Left ventricle myocardium inferior (tissue), 1 donor: ENCODE measurements at places on chromosomes 4 and X.

- peaks cover 7% of the 10 kb centered on the region for H3K27me3 ChIP-seq
- H3K4me3 ChIP-seq, result no peak overlapping the region
- DNase-seq, result no peak
- H3K27ac ChIP-seq, result no peak overlapping the region
Measured at GRCh38 chr4:17771284-17771908, 10.0 kb downstream of the FAM184B start.

GRCh38 chrX:27619975-27620374 lies 29.8 kb downstream of the DCAF8L2 start:
- DNase-seq, result no peak
- H3K4me1 ChIP-seq, result no peaks in the 10 kb centered on the region
- no peak overlapping the region for H3K4me3 ChIP-seq
- no peak overlapping the region for H3K27ac ChIP-seq
- H3K36me3 ChIP-seq, result no peaks in the 10 kb centered on the region

DNA sequence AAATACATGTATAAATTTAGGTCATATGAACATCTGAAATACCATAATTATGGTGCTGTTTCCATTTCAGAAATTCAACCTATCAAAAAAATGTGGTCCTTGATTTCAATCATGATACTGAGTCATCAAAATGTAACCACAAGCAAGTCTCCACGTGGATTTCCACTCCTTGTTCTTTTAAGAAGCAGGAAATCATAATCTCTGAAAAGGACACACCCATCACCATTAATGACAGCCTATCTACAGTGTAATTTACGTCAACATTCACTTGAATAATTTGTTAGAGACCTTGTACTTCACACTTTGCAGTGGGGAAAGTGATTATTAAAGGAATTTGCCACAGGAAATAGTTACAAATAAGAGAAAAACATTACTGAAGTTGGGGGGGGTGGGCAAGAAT lies 17.7 kb upstream of the SLC7A11 start:
- H3K4me3 ChIP-seq, result no peak overlapping the region
- H3K27ac ChIP-seq, result no peak overlapping the region
- no peaks in the 10 kb centered on the region for H3K36me3 ChIP-seq
- no peak for DNase-seq

- peak overlapping the region; percentile 18 for H3K27ac ChIP-seq
Measured at GRCh38 chr4:6873291-6873690, 36.3 kb upstream of the TBC1D14 start.

- H3K27ac ChIP-seq, result no peak overlapping the region
- no peaks in the 10 kb centered on the region for H3K36me3 ChIP-seq
- H3K4me1 ChIP-seq, result no peaks in the 10 kb centered on the region
Measured at GRCh38 chrX:117977526-117977925, 139.1 kb downstream of the KLHL13 start.

DNA sequence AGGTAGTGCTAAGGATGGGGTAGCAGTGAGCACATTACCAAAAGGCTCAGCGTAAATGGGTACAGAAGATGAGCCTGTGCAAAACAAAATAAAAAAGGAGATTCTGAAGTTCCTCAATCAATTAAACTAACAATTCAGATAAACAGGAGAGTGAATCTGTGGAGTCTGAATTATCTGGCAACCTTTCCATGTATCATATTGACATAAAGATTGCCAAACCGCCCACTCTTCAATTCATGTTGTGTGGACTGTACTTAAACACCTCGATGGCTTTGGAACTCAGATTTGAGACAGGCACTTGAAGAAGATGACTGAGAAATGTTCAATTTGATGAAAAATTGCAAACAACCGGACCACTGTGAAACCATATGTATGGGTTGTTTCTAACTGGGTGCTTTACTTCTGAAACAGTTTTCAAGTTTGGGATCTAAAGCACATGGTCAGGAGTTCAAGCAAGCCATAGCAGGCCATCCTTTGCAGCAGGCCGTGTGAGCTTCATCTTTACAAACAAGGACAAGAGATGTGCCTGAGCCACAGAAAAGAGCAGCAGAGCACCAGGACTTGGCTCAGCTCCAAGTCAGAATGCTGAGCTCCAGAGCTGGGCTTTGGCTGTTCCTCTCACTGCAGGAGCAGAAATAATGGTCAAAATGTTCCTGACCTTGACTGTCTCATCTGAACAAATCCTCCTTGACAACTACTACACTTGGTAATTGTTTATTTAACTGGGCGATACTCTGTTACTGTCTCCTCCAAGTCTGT lies 108.1 kb downstream of the MGST2 start:
- no peak overlapping the region for H3K4me3 ChIP-seq
- peaks cover 49% of the 10 kb centered on the region for H3K4me1 ChIP-seq
- H3K36me3 ChIP-seq, result no peaks in the 10 kb centered on the region
- H3K27ac ChIP-seq, result no peak overlapping the region
- DNase-seq, result no peak

- DNase-seq, result no peak
- H3K4me3 ChIP-seq, result no peak overlapping the region
- H3K36me3 ChIP-seq, result no peaks in the 10 kb centered on the region
- H3K27ac ChIP-seq, result no peak overlapping the region
- H3K27me3 ChIP-seq, result no peaks in the 10 kb centered on the region
Measured at GRCh38 chr4:76644831-76645485, 209.9 kb downstream of the SHROOM3 start.

- DNase-seq, result no peak
- no peaks in the 10 kb centered on the region for H3K36me3 ChIP-seq
- no peak overlapping the region for H3K4me3 ChIP-seq
- peaks cover 6% of the 10 kb centered on the region for H3K27me3 ChIP-seq
- H3K27ac ChIP-seq, result peak overlapping the region; percentile 23
- no peaks in the 10 kb centered on the region for H3K4me1 ChIP-seq
Measured at GRCh38 chr4:26272654-26273615, 47.9 kb upstream of the RBPJ start.
